AG10803 (cell line): ENCODE measurements at places on chromosomes 6 and 20.

- DNase-seq: no peak
Measured at GRCh38 chr6:5206920-5207561, 53.7 kb downstream of the LYRM4 start.

DNA sequence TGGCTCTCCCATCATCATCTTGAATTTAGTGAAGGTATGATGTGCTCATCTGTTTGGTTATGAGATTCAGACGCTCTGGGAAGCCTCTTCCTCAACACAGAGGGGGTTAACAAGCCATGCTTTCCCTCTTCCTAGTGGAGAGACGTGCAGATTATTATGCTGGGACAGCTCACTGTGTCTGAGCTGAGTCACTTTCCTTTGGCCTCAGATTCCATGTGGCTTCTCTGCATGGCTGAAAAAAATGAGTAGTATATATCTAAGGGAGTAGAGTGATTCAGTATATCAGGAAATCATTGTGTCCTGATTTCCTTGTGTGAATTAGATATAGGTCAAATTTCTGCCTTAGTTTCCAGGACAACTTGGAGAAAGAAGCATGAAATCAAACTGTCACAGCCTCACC lies 52.6 kb downstream of the FIG4 start:
- DNase-seq: peak; percentile 66

GRCh38 chr6:18388271-18388670 lies 1.1 kb downstream of the RNF144B start:
- no peak for DNase-seq

- DNase-seq: peak; percentile 33
Measured at GRCh38 chr6:22194188-22194921, 102.5 kb downstream of the PRL start.

GRCh38 chr6:155448668-155449449 lies 6.8 kb downstream of the NOX3 start:
- DNase-seq: no peak

DNA sequence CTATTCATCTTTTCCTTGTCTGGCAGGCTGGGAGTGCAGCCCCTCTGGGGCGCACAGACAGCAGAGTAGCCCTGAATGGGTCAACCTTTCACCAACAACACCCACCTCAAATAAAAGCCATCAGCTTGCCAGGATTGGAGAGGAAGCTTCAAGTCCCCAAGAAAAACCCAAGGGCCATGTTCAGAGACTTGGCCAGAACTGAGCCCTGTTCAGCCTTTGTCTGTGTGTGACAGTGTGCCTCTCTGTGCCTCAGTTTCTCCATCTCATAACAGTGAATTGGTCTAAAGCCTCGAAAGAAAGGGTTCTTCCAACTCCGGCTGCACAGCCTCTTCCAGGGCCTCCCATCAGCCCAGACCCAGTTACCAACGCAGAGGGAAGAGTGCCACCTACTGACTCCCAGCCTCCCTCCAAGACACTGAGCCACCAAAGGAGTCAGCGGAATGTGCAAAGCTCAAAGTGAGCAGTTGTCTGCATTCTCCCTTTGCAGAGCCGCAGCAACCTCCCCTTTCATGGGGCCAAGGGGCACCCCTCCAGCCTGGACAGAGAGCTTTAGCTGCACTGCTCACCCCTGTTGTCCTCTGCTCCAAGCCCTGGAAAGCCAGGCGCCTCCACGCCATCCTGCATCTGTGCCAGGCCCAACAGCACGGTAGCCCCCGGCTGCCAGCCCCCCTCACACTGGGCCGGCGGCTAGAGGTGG lies 82.7 kb upstream of the TOP1 start:
- DNase-seq: peak; percentile 43

DNA sequence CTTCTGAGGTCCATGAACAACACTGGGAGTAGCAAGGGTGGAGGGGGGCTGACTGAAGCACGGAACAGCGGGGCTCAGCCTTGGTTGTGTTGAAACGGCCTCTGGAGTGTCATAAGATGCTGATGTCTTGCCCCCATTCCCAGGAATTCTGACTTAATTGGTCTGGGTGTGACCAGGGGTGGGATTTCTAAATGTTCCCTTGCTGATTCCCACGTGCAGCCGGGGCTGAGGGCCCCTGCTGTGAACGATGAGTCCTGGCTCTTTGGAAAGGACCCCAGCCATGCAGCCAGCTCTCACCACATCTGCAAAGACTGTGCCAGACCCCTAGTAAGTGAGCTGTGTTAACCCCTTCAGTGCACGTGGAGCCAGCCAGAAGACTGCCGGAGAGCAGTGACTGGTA lies 28.6 kb upstream of the FAM50B start:
- peak; percentile 53 for DNase-seq

- DNase-seq: peak; percentile 89
Measured at GRCh38 chr20:50561379-50562078, 51.3 kb downstream of the PTPN1 start.

GRCh38 chr6:1624058-1624850 lies 14.5 kb downstream of the FOXC1 start:
- DNase-seq: no peak

GRCh38 chr20:2692036-2692885 lies at the start of gene EBF4:
Gene EBF4, plus strand, starts transcription at chr20:2692780. Its CDS starts 866 bp downstream, at chr20:2693646.
- no peak for DNase-seq

GRCh38 chr6:159047891-159048685 lies 3.3 kb upstream of the TAGAP start:
- DNase-seq: no peak

- DNase-seq: peak; percentile 25
Measured at GRCh38 chr20:53023732-53024520, 51.8 kb downstream of the TSHZ2 start.

DNA sequence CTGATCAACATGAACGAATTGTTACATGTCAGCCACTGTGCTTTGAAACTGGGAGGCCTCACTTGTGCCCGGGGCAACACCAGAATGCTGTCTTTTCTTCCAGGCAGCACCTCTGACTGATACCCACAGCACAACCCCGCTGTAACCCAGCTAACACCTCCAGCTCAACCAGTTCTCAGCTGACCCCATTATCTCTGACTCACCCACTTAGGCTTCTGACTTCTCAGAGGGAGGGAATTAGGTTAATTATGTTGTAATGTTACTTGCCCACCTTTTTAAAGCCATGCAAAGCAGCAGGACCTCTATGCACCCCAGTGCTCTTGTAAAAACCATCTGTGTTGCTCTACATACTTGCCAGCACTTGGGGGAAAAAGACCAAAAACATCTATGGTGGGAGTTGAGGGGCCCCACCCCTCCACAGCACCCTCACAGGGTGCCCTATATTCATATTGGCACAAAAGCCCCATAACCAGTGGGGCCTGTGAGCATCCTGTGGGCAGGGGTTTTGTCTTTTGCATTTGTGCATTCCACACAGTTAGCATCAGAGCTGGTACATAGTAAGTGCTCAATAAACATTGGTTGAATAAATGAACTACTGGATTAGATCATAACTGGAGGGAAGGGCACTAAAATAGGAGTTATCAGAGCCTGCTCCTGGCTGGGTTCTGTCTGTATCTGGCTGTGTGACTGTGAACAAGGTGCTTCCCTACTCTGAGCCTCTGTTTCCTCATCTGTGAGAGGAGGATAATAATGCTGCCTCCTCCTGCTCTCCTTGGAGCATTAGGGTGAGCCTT lies 22.3 kb downstream of the BNIP5 start:
- DNase-seq: no peak

DNA sequence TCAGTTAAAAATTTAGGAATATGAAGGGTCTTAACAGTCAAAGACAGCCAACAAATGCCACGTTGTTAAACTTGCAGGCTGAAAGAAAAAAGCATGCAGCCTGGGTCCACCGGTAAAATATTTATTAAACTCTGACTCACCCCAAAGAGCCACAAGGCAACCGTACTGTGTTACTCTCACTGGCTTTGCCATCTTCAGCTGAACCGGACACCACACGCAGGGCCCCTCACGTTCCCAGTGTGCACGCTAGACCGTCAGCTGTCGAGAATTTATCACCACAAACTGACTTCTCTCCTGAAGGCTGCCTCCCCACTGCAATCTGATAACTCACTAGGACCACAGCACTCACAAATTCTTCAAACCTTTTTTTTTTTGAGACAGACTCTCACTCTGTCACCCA lies 30.7 kb downstream of the HUS1B start:
- DNase-seq: no peak

- DNase-seq: no peak
Measured at GRCh38 chr6:51648774-51649173, 438.6 kb downstream of the PKHD1 start.

GRCh38 chr6:149905371-149905910 lies 7.5 kb upstream of the RAET1E start:
- DNase-seq: no peak

DNA sequence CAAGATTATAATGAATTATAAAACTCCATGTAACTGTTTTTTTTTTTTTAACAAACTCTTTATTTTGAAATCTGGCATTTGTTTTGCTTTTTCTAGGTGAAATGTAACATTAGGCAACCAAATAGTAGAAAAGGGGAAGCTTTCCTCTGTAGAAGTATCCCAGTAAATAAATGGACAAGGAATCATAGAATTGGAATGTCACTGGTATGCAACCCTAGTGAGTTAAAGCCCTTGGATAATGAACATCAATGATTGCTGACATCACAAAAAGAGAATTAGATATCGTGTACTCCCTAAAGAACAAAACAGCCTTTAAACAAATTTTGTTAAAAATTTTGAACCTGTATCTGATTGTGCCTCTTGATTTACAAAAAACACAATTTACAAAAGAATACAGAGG lies 93.9 kb upstream of the OGFRL1 start:
- DNase-seq: peak; percentile 89

DNA sequence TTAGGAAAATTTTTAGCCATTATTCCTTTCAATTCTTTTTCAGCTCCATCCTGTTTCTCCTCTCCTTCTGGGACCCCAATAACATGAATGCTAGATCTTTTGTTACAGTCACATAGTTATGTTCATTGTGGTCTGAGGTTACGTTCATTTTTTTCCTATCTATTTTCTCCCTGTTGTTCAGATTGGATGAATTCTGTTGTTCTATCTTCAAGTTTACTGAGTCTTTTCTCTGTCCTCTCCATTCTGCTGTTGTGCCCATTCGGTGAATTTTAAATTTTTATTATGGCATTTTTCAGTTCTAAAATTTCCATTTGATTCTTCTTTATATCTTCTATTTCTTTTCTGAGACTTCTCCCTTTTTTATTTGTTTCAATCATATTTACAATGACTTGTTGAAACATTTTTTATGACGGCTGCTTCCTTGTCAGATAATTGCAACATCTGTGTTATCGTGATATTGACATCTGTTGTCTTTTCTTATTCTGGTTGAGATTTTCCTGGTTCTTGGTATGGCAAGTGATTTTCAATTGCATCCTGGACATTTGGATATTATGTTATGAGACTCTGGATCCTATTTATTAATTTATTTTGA lies 12.6 kb upstream of the DDR1 start:
- no peak for DNase-seq

- DNase-seq: no peak
Measured at GRCh38 chr6:24721461-24722215, 2.7 kb upstream of the C6orf62 start.

DNA sequence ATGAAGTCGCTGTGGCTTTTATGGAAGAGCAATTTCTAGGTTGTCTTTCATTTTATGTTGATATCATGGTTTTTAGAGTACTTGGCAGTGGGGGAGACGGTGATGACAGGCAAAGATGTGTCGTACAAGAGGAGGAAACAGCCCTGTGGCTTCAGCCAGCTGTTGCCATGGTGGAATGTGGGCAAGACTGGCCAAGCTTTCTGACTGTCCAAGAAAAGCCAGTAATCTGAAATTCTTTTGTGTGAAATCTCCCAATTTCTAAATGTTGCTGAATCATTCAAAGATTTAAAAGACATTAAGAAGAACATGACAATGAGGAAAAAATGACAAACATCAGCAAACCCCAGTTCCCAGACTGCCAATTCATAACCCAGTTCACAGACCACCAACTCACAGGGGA lies 23.1 kb downstream of the PFDN4 start:
- DNase-seq: peak; percentile 49

GRCh38 chr20:32288225-32288849 lies 10.9 kb downstream of the KIF3B start:
- DNase-seq: no peak

GRCh38 chr20:57896017-57896416 lies 186.2 kb upstream of the PMEPA1 start:
- no peak for DNase-seq

- no peak for DNase-seq
Measured at GRCh38 chr6:63672582-63673129, 37.1 kb downstream of the PHF3 start.

GRCh38 chr6:155341130-155341828 lies 27.0 kb upstream of the TFB1M start:
- peak; percentile 56 for DNase-seq

- peak; percentile 64 for DNase-seq
Measured at GRCh38 chr6:132199343-132199742, 201.9 kb downstream of the MOXD1 start.

DNA sequence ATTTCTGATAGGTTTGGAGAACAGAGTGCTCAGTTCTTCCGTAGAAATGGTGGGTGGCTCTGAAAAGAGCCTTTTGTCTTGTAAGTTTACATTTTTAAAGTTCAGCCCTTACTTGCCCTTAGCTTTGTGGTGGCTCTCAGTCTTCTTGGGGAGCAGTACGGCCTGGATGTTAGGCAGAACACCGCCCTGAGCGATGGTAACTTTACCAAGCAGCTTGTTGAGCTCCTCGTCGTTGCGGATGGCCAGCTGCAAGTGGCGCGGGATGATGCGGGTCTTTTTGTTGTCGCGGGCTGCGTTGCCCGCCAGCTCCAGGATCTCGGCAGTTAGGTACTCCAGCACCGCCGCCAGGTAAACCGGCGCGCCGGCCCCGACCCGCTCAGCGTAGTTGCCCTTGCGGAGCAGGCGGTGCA lies 19.5 kb downstream of the OR2B2 start:
- DNase-seq: no peak

- DNase-seq: no peak
Measured at GRCh38 chr6:2616811-2617210, 133.9 kb downstream of the MYLK4 start.

DNA sequence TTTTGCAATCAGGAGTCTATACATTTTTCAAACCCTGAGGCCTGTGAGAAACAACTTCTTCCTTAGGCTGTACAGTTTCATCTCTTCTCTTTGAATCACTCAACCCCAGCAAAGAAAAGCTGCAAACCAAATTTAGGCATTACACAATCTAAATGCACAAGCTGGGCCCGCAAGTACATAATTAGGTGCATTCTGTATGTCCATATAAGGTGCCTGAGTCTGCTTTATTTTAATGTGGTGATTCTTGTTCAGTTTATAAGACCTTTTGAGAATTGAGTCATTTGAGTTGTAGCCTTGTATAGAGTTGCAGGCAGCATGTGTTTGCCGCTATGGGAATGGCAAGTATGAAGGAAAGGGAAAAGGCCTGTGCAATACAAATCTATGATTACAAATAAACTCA lies 709.6 kb upstream of the MARCKS start:
- DNase-seq: peak; percentile 62

DNA sequence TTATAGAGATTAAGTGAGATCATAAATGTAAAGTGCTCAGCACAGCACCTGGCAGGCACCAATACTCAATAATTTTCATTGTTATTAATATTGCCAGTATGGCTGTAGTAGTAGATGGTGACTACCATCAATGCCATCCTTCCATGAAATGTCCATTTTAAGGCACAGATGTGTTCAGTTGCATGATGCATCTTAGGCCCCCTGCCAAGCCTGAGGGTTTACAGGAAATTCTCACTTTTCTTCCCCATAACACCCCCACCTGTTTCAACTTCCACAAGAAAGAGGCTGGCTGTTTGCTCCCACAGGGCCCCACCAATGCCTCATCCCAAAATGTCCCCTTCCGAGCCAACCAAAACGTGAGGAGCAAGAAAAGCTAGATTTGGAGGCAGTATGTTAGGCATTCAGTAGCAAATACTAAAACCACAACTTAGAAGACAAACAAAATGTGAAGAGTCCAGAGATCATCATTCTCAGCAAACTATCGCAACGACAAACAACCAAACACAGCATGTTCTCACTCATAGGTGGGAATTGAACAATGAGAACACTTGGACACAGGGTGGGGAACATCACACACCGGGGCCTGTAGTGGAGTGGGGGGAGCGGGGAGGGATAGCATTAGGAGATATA lies 110.6 kb upstream of the NHSL1 start:
- DNase-seq: peak; percentile 23
